ENCODE measurements at places on chromosomes 13 and 19.
A peak's percentile ranks its signal among the peaks of the same experiment; 100 is the strongest.

DNA sequence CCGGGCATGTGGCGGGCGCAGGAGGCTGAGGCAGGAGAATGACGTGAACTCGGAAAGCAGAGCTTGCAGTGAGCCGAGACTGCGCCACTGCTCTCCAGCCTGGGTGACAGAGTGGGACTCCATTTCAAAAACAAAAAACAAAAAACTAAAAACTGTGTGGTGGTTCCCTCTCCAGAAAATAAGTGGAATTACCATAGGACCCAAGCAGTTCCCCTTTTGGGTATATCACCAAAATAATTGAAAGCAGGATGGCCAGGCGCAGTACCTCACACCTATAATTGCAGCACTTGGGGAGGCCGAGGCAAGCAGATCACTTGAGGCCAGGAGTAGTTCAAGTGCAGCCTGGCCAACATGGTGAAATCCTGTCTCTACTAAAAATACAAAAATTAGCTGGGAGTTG, 15.7 kb upstream of the LDLR start:
- no peak for DNase-seq

DNA sequence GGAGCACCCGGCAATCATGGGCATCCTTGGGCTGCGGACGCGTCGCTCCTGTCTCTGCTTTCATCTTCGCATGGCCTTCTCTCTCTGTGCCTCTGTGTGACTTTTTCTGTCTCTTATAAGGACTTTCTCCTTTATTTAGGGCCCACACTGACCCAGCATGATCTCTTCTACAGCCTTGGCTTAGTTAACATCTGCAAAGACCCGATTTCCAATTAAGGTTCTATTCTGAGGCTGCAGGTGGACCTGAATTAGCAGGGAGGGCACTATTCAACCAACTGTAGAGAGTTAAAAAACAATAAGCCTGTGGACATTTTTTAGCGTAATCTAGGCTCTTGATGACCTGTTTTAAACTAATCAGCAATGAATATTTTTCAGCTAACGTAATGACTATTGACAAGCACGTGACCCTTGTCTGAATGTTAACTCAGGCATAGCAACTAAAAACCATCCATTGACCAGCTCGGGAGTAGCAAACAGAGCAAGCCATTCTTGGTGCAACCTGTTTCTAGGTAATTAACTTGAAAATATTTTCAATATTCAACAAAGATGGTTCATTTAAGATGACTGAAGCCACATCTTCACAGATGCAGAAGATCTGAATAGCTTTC, 15.2 kb downstream of the F10 start:
- no peak for DNase-seq

- DNase-seq: no peak
Measured at GRCh38 chr19:51681286-51681941, 11.7 kb upstream of the SPACA6 start.

GRCh38 chr19:47124937-47125668, 5.5 kb upstream of the SAE1 start:
- DNase-seq: no peak

- no peak for DNase-seq
Measured at GRCh38 chr13:114076329-114077090, 55.9 kb downstream of the RASA3 start.

- no peak for DNase-seq
Measured at GRCh38 chr13:71862459-71862943, 4.5 kb downstream of the DACH1 start.

- DNase-seq: no peak
Measured at GRCh38 chr13:46672338-46673090, 119.5 kb downstream of the LRCH1 start.

DNA sequence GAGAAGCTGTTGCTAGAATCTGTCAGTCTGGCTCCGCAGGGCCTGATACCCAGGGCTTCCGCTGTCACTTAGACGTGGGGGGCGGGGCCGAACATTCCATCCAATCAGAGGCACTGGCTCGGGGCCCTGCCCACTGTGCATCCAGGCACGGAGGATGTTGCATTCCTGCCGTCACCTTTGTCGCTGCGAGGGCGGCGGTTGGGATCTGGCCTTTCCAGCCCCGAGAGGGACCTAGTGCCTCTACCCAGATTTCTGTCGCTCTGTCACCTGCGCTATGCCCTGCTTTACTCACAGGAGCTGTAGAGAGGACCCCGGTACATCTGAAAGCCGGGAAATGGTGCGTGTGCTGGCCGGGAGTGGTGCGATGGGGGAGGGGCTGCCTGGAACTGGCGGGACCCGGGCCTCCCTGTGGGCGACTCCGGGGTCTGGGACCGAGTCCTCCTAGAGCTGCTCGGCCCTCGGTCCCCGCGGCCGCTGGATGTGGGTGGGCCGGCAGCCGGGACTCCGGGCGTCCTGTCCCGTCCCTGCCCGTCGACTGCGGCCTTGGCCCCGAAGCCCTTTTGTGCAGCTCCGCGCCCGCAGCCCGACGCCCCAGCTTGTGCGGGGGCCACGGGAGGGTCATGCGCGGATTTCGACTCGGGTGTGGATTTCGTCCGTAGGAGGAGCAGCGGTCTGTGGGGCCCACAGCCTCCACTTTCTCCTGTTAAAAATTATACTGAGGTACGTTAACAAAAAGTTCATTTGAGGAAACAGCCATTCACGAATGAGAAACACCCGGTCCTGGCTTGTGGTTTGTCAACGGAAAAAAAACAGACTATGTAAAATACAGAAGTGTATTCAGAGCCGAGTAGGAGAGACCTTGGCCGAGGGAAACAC, at the start of gene ZNF439:
TSS of gene ZNF439 (plus strand) at position 133 of the 876 bp plus-strand sequence. CDS start at position 275, 142 bp downstream.
- peak; percentile 65 for DNase-seq

GRCh38 chr13:83794583-83794982, 87.7 kb downstream of the SLITRK1 start:
- DNase-seq: no peak

DNA sequence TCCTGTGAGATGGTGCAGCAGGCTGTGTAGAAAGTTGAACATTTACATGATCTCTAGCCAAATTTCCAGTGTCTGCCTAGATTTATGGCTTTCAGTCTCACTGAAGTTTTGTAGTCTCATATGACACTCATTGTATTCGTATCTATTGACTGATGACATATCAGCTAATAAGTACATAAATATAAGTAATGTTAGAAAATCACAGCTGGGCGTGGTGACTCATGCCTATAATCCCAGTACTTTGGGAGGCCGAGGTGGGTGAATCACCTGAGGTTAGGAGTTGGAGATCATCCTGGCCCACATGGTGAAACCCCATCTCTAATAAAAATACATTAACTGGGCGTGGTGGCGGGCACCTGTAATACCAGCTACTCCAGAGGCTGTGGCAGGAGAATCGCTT, 54.7 kb upstream of the HTR2A start:
- DNase-seq: no peak

DNA sequence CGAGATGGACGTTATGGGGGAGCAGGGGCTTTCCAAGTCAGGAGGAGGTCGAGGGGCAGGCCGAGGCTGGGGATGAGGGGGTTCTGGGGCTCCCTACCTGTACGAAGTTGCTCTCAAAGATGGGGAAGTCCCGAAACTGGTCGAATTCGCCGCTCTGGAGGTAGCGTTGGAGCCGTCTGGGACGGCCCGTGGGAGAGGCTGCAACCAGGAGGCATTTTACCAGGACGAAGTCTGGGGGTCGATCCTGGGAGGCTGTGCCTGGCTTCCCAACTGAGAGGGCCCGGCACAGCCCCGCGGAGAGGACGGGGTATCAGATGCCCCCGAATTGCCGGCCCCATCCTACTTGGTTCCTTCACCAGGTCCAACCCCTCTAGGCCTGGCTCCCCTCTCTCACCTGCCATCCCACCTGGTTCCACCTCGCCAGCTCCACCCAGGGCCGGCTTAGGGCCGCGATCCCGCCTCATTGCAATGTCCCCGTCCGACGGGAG, 527 bp upstream of the EMC10 start:
- no peak for DNase-seq

- no peak for DNase-seq
Measured at GRCh38 chr19:48543121-48543710, 8.8 kb upstream of the SULT2B1 start.

DNA sequence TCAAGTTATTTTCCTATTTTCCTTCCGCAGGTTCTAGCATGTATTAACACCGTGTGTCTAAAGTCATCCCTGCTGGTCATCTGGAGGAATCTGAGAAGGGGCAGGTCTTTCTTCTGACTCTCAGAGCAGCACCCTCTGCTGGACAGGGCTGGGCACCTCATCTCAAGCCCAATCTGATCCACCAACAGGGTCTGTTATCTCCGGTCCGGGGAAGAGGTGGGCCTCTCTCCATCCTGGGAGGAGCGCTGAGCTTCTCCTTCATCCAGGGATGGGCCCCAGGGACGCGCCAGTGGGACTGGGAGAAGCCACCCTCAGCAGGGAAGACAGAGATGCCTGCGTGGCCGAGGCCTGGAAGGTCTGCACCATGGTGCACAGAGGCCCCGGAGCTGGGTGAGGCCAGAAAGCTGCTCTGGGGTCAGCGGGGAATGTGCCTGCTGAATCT, 26.0 kb upstream of the ZNF331 start:
- DNase-seq: no peak

All from activated CD4-positive, alpha-beta T cell treated with anti-CD3 and anti-CD28 coated beads, Interleukin-2, amount 50 U/mL, for 24 hours (primary cell).